ENCODE measurements at places on chromosomes 3 and 15.

- no peak for DNase-seq
These were observed 68.8 kb upstream of the IL12A start for GRCh38 chr3:159919873-159920272.

- DNase-seq: no peak
These were observed 113.2 kb upstream of the ACP3 start for GRCh38 chr3:132203889-132204596.

GRCh38 chr3:29344154-29344553 is 63.3 kb downstream of the RBMS3 start:
- no peak for DNase-seq

DNA sequence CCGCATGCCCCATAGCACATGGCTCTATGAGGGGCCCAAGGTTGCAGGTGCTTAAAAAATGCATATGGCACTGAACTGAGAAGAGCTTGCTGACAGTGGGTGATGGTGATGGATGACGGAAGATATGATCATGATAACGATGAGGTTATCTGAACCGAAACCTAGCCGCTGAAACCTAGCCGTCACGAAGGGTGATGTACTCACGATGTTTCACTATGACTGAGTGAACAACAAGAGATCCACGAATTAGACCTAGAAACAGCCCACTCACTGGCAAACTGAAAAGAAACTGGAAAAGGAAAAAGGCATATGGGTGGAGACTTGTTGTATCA is 57.6 kb upstream of the BCL6 start:
- no peak for DNase-seq

DNA sequence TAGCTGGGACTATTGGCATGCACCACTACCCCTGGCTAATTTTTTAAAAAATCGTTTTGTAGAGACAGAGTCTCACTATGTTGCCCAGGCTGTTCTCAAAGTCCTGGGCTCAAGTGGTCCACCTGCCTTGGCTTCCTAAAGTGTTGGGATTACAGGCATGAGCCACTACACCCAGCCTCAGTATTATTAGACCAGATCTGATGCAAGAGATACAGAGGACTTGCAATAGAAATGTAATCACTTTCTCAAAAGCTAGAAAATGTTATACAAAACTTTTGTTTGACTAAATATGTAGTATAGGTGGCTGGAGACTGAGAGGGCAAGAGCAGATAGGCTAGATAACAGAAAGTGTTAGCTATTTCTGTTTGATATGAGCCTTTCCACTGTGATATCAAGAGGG is 531.9 kb downstream of the SOX2 start:
- no peak for DNase-seq

DNA sequence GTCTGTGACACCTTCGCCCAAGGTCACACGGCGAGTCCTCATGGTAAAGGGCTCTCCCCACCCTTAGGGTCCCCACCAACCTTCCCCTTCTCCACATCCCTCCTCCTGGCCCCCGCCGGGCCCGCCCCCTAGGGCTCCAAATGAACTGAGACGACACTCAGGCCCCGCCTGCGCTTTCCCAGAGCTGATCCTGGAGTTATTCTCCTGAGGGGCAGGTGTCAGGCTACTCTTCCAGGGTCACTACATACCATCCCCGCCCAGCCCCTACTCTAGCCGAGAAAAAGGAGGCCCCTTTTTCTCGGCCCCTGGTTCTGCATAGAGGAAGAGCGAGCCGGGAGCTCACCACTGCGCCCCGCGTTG is 292 bp downstream of the USP4 start:
- no peak for DNase-seq

GRCh38 chr3:71061037-71061436 is 522.5 kb downstream of the FOXP1 start:
- DNase-seq: no peak

DNA sequence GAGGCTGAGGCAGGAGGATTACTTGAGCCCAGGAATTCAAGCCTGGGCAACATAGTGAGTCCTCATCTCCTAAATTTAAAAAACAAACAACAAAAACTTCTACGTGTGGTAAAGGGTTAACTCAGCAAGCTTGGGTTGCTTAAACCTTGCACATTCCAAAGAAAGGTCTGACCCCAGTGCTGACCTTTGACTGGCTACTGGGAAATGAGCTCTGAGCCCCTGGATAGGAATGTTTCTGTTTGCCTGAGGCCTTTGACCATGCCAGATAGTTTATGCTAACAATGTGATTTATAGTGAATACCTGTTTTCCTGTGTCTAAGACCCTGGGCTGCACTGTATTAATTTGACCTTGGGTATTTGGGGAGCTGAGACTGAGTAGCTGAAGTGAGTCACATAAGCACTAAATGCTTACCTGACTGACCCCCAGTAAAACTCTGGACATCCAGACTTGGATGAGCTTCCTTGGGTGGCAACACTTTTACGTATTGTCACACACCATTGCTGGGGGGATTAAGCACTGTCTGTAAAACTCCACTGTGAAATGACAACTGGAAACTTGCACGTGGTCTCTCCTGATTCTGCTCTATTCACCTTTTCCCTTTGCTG is 20.7 kb downstream of the TCAIM start:
- no peak for DNase-seq
